ENCODE measurements at places on chromosomes 7 and 10.

GRCh38 chr10:115710136-115710535, 562.9 kb downstream of the GFRA1 start:
- DNase-seq, result no peak

DNA sequence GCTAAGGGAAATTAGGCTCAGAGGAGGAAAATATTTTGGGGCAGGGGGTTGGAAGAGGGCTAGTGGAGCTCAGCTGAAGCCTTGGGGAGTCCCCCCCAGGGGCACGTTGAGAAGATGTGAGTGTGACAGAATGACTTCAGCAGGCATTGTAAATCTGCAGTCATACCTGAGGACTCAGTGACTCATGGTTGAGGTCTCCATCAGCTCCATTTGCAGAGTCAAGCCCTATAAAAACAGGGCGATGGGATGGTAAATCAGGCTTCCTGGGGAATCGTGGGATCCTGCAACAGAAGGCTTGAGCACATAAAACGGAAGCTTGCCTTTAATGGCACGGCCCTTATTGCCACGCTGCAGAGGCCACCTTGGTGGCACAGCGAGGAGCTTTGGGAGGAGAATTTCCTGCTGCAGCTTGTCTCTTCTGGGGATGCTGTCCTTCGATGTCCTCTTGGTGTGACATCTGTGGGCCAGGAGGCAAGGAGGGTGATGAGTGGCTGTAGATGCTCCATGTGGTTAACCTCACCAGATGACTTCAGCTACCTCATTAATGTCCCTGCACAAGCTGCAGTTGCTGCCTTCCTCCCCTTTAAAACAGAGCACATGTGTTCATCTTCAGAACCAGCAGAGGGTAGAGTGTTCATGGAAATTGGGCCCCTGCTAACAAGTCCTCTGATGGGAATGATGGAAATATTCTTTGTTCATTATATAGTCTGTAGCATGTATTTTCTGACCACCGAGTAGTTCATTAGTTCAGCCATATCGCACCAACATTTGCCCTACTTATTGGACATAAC, 285.9 kb downstream of the LRMDA start:
- DNase-seq, result no peak

DNA sequence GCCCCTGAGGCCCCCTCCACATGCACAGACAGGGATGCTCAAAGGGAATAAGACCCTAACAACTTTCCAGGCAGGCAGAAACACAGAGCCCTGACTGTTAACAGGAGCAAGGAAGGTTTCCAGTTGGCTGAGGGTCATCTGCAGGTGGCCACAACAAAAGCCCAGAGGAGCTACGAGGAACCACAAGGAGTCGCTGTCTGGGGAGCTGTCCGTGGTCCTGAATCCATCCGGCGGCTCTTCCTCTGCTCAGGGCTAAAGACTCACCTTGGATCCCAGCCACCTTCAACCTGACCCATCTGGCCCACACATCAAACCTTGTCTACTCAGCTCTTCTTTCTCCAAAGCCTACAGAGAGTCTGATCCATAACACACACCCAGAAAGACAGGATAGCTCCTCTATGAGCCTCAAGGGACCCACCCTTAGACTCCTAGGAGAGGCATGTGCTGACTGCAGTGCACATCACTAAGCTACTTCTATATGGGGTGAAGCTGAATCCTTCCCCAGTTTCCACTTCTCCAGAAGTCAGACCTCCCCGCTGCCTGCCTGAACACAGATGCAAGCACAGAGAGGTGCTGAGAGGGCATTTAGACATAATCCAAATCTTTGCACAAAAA, 104.0 kb downstream of the SLIT1 start:
- DNase-seq, result no peak

DNA sequence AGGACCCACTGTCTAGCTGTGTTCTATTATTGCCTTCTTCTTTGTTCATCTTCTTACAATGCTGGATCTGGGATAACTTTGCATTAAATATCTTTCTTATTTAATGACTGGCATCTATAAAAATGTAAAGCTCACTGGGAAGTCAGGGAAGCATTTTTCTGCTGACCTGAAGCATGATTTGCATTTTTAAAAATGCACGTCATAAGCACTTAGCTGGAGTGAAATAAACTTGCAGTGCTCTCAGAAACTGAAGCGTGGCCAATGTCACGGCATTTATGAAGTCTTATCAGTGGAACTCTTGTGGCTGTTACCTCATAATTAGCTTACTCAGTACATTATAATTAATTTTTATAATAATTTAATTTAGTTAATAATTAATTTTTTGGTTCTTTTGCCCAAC, 59.1 kb downstream of the FRMD4A start:
- DNase-seq, result no peak

DNA sequence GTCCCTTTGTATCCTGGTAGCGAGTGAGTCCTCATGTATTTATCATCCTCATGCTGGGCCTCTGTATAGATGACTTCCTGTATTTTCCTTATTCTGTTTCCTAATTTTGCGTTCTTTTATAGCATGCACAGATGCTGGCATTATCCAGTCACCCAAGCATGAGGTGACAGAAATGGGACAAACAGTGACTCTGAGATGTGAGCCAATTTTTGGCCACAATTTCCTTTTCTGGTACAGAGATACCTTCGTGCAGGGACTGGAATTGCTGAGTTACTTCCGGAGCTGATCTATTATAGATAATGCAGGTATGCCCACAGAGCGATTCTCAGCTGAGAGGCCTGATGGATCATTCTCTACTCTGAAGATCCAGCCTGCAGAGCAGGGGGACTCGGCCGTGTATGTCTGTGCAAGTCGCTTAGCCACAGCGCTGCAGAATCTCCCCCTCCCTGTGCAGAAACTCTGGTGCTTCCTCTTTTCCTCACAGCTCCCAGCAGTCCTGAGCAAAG, 183.1 kb upstream of the PRSS58 start:
- no peak for DNase-seq
